ENCODE measurements at places on chromosomes 3 and 15. TPM values are rescaled to one million over a fixed set of nuclear protein-coding genes. Genes with fewer than 3 reads are reported as not detected.

DNA sequence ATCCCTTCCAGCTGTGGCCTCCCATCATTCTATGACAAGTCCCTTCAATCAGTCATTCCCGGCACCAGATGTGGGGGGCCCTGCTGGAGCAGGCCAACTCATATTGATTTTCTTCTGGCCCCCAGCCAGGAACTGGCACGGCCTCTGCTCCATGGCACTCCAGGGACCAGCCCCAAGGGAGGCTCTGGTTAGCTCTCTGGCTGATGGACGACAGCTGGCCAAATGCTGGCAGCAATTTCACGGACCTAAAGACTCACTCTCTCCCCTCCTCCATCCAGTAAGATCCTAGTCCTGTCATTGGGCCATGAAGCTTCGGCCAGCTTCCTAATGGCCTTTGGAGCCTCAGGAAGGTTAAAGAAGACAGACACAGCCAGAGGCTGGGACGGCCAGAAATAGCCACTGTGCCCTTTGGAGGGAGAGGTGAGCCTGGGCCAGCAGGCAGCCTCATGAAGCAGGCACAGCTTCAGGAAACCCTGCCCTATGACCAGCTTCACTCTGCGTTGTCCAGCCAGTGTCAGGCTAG, 131.0 kb downstream of the MEX3B start:
- no peak for DNase-seq

GRCh38 chr3:22269831-22270230, 518.8 kb upstream of the ZNF385D start:
- peak; percentile 27 for DNase-seq

DNA sequence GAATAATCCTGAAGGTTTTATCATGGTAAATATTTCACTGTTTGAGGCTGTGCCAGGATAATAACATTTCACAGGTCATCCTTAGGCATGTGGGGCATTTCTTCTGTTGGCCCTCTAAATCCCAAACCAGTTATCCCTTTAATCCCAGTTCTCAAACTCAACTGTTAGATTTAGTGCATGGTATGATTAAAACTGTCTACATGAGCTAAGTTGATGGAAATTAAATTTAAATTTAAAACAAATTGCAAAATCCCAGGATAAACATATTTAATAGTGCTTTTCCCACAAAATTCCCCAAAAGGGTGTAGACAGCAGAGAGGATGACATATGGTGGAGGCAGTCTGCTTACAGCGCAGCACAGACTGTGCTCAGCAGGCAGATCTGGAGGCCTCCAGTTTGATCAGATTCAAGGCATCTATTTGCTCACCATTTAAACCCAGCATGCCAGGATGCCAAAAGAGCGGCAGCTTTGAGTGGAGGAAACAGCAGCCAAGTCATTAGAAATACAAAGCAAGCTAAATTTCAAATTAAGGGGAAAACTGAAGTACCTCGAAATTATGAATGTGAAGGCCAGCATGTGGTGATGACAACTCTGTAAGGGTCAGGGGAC, 325.8 kb downstream of the KCNH8 start:
- no peak for DNase-seq

The CELSR3 gene
- 1.3 TPM for total RNA-seq
